ENCODE measurements at places on chromosomes 11 and 22.

DNA sequence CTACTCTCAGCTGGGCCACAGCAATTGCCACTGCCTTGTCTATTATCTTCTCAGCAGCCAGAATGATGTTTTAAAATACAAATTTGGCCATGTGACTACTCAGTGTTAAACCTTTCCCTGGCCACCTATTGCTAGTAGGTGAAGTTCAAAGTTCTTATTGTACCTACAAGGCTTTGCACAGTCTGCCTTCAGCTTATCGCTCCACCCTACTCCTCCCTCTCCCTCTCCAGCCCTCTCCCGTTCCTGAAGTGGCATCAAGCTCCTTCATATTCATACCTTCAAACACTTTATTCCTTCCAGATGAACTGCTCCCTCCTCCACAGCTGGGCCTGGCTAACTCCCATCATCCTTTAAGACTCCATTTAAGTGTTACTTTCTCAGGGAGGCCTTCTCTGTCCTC is 37.3 kb downstream of the OR10A6 start:
- no peak for DNase-seq

DNA sequence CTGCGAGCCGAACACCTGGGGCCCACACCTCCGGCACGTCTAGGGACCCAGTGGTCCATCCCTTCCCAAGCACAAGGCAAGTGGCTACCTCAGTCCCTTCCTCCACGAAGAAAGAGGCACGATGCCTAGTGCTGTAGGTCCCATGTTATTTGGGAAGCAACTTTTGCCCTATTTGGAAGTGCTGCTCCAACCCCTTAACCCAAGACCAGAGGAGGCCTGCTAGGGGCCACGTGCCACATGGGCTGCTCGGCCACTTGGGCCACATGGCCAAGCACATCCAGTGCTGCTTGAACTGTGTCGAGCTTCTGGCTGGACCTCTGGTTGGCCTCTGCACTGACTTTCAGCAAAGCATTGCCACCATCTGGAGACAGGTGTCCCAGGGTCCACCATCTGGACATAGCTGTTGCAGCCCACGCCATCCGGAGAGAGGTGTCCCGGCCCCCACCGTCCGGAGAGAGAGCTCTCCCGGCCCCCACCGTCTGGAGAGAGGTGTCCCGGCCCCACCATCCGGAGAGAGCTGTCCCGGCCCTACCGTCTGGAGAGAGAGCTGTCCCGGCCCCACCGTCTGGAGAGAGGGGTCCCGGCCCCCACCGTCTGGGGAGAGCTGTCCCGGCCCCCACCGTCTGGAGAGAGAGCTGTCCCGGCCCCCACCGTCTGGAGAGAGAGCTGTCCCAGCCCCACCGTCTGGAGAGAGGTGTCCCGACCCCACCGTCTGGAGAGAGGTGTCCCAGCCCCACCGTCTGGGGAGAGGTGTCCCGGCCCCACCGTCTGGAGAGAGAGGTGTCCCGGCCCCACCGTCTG is 6.5 kb upstream of the B4GALNT4 start:
- no peak for DNase-seq

GRCh38 chr11:76077575-76078150 is 128.6 kb downstream of the WNT11 start:
- DNase-seq: peak; percentile 56

DNA sequence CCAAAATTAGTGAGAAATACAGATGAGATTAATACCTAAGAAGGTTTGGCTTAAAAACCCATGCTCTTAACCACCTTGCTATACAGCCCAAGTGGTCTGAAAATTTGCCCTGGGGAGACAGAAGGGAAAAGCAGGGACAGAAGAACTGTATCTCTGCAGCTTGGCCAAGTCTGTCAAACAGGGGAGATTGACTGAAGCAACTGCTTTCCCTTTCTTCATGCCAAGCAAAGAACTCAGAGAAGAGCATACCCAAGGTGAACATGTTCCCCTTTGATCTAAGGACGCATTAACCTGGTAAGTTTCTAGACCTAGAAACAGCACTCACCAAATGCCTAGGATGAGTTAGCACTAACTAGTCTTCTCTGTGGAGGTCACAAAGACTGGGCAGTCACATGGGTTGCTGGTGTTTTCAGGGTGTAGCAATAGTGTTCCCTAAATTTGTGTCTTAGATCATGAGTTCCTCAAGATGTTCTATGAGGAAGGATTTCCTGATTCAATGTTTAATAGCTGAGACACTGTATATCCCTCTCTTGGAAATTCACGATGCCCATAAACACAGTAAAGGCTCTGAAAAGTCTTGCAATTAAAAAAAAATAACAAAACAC is 75.6 kb upstream of the GRAMD1B start:
- no peak for DNase-seq

GRCh38 chr11:44006917-44007361 is 40.8 kb upstream of the ACCSL start:
- DNase-seq: peak; percentile 22

GRCh38 chr11:21398195-21398594 is 728.8 kb downstream of the NELL1 start:
- no peak for DNase-seq

DNA sequence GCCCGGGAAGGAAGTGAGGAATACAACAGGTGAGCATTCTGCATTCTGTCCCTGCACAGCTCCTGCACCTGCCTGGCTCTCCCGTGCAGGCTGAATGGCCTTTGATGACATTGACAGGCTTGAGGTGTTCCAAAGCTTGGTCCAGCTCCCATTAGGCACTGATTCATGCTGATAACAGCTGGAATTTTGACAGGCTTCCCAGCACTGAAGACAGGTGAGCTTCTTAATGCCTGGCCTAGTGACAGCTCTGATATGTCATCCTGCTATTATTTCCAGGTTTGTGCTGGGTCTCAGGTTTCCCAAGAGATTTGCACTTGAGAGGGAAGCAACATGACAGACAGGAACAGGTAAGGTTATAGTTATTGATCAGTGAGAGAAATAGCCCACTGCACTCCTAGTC is 58.0 kb upstream of the MTNR1B start:
- DNase-seq: no peak

GRCh38 chr11:64853709-64854108 is 9.3 kb upstream of the CDC42BPG start:
- no peak for DNase-seq

GRCh38 chr22:28829358-28830181 is 29.2 kb upstream of the XBP1 start:
- DNase-seq: peak; percentile 62

DNA sequence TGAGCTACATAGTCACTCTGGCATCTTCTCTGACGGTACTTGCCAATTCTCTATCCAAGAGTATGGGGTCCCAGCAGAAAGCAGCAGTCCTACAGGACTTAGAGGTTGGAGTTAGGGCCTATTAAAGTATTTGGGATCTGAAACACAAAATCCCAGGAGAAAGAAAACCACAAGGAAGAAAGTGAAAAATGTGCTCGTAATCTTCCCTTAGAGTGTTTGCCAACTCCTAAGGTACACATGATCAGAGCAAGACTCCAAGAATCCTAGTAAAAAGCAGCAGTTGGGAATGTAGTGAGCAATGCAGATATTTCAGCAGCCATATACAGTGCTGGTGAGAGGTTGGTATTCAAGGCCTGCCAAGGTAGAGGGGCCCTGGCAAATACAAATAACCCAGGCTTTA is 71.6 kb downstream of the EXT2 start:
- DNase-seq: no peak

- peak; percentile 65 for DNase-seq
Observed at GRCh38 chr11:18650859-18651557, 16.9 kb upstream of the SPTY2D1 start.

- DNase-seq: no peak
Observed at GRCh38 chr22:29172216-29172615, 33.5 kb upstream of the EMID1 start.

- peak; percentile 1 for DNase-seq
Observed at GRCh38 chr11:6799402-6799801, at the start of gene OR6A2. OR6A2 (minus strand) TSS chr11:6799689; CDS start chr11:6795708, 3,981 bp downstream.

GRCh38 chr11:364991-365725 is 4.1 kb upstream of the B4GALNT4 start:
- peak; percentile 40 for DNase-seq

GRCh38 chr11:2420502-2421225 is 20.1 kb downstream of the TSSC4 start:
- DNase-seq: peak; percentile 56

- no peak for DNase-seq
Observed at GRCh38 chr22:31289344-31289743, 2.9 kb downstream of the PIK3IP1 start.

GRCh38 chr11:2585566-2586086 is 114.2 kb downstream of the KCNQ1OT1 start:
- no peak for DNase-seq

DNA sequence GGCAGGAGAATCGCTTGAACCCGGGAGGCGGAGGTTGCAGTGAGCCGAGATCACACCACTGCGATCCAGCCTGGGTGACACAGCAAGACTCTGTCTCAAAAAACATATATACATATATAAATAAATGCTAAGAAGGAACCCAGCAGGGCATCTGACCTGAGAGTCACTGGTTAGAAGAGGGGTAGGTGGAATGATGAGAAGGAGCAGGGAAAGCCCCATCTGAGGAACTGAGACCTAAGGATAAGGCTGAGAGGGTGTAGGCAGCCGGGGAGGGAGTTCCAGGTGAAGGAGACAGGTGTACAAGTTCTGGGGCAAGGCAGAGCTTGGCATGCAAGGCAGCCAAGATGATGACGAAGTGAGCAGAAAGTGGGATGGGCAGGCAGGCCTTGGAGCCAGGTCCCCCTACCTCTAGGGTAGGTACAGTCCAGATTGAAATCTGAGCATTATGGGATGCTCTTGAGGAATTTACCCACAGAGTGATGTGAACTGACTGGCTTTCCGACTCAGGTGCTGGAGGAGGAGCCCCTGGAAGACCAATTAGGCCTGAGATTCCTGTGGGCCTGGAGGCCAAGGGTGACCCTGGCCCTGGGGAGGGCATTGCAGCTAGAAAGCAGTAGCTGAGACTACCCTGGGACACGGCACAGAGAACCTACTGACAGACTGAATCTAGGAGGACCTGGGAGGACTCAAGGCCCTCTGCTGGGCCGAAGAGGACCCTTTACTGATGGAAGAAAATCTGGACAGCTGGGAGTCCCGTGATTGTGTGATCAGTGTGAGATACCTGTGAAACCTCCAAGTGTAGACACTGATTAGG is 22.8 kb downstream of the KLHL22 start:
- DNase-seq: no peak

DNA sequence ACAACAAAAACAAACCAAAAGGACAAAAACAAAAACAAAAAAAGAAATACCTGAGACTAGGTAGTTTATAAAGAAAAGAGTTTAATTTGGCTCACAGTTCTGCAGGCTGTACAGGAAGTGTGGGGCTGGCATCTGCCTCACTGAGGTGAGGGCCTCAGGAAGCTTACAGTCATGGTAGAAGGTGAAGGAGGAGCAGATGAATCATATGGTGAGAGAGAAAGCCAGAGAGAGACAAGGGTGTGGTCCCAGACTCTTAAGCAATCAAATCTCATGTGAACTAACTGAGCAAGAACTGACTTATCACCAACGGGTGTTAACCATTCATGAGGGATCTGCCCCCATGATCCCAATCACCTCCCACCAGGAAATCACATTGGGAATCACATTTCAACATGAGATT is 58.8 kb upstream of the ZBED5 start:
- DNase-seq: peak; percentile 39

DNA sequence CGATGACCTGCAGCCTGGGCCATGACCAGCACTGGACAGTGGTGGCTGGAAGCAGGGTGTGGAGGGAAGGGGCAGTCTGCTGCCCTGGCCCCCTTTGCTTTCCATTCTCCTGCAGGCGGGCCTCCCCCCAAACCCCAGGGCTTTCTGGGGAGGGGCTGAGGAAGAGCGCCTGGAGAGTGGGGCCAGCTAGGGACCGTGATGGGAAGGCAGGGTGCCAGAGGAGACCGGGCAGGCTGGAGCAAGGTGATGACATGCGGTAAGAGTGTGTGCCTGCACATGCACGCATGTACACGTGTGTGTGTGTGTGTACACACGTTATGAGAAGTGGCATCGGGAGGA is 7.8 kb downstream of the OAF start:
- DNase-seq: no peak

GRCh38 chr11:118442908-118443589 is 6.8 kb downstream of the KMT2A start:
- no peak for DNase-seq

DNA sequence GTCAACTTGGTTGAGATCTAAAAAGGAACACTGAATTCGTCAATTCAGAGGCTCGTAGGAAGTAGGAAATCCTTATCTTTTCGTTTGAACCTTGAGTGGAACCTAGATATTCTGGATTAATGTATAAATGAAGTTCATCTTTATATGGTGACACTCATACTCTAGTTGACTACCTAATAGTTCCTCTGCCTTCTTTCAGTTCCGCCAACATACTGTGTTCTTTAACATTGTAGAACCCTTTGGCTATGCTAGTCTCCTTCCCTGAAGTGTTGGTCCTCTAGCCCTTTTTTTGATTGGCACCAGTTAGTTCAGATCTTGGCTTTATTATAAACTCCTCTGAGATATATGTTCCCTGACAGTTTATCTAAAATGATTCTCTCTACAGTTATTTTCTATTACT is 1.5 kb downstream of the ATM start:
- no peak for DNase-seq

DNA sequence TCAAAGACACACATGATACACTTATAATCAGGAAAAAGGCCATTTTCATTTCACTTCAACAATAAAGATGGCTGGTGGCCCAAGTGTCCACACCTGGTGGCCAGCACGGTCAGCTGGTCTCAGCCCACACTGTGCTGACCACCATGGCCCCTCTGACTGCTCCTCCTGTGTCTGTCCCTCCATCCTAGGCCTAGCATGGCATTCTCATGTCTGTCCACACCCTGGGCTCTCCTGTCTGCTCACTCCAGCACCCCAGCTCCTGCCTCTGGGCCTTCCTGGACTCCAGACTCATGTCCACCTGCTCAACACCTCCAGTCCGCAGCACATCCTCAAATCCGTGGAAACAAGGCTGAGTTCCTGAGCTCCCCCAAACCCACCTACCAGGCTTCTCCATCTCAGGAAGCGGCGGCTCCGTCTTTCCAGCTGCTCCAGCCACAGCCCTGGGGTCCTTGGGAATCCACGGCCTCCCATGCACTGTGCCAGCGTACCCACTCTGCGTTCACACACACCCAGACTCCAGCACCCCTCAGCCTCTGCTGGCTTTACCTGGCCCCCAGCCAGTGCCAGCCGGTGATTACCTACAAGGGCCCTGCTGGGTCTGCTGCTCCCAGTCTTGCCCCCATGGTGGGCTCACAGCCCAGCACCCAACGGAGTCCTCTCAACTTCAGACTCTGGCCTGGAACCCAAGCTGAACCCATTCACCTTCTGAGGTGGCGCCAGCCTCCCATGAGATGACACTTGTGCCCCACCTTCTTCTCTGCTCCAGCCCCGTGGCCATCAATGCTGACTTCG is 13.9 kb downstream of the SIRT3 start:
- DNase-seq: no peak

DNA sequence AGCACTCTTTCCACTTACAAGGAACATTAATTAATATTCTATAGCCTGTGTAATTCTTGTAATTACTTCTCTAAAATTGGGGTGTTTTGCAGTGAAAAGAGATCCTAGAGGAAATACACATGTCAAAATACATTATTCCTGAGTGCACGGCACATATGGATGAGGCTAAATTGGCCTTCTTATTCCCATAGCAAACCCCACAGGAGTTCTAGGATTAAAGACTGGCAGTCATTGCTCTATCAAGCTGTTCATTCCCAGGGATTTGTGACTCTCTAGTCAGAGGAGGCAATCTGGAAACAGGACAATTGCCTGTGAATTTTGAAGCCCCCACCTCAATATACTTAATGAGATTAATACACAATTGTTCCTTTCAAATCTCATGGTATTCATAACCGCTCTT is 145.9 kb upstream of the OPCML start:
- no peak for DNase-seq

GRCh38 chr22:37639070-37639760 is at the start of gene SH3BP1:
SH3BP1 (plus strand) TSS chr22:37639669; CDS start chr22:37639788, 119 bp downstream.
- DNase-seq: peak; percentile 51

GRCh38 chr22:36873614-36874308 is 13.0 kb downstream of the NCF4 start:
- DNase-seq: peak; percentile 50

Data from fibroblast of skin of back (primary cell).